Stimulated activated CD4-positive, alpha-beta T cell treated with anti-CD3 and anti-CD28 coated beads, Interleukin-1b, Interleukin-23, amount 100 ng/mL, for 24 hours (primary cell): ENCODE measurements at places on chromosomes 5 and 9.

DNA sequence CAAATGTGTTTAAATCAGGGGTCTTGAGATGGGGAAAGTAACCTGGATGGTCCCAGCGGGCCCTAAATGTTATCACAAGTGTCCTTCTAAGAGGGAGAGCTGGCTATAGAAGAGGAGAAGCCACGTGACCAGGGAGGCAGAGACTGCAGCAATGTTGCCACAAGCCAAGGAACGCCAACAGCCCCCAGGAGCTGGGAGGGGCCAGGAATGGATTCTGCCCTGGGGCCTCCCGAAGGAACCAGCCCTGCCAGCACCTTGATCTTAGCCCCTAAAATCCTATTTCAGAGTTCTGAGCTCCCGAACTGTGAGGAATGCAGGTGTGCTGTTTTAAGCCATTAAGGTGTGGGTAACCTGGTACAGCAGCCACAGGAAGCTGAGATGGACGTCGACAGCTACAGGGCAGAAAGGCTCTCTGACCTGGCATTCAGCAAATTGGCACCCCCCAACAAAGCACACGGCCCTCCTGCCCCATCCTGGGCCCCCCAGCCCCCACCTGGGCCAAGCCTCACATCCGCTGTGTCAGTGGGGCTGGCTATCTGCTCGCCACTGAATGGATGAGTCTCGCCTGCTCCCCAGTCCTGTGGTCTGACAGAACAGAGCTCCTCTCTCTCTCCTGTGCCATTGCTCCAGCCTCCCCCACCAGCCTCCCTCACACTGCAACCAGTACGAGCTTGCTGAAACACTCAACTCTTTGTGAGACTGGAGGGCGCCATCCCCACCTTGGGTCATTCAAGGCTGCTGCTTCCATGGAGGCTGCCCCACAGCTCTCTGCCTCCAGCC is 78.8 kb downstream of the ADAMTS2 start:
- no peak for DNase-seq

GRCh38 chr5:61357745-61358144 is 25.7 kb downstream of the ZSWIM6 start:
- DNase-seq = no peak

- DNase-seq = no peak
These were observed 206.8 kb upstream of the ATP10B start for GRCh38 chr5:161058781-161059180.

- DNase-seq = no peak
These were observed 84.9 kb downstream of the RALGPS1 start for GRCh38 chr9:126999315-127000068.

DNA sequence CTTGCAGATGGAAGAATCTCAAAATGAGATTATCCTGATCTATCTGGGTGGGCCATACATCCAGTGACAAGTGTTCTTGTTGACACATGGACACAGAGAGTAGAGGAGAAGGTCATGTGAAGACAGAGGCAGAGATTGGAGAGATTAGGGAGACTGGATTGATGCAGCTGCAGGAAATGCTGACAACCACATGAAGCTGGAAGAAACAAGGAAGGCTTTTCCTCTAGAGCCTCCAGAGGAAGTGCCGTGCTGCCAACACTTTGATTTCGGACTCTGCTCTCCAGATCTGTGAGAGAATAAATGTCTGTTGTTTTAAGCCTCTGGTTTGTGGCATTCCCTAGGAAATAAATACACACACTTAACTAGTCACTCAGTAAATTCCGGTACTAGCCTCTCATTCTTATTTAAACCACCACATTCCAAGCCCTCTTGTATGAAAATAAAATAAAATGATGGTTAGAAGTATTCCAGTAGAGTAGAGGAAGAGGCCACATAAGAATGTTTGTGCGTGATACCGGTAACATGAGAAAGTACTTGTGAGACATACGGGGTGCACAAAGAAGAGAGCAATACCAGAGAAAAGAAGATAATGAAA is 110.9 kb upstream of the DMAC1 start:
- no peak for DNase-seq

GRCh38 chr9:75063556-75064305 is 24.2 kb downstream of the NMRK1 start:
- DNase-seq = no peak

DNA sequence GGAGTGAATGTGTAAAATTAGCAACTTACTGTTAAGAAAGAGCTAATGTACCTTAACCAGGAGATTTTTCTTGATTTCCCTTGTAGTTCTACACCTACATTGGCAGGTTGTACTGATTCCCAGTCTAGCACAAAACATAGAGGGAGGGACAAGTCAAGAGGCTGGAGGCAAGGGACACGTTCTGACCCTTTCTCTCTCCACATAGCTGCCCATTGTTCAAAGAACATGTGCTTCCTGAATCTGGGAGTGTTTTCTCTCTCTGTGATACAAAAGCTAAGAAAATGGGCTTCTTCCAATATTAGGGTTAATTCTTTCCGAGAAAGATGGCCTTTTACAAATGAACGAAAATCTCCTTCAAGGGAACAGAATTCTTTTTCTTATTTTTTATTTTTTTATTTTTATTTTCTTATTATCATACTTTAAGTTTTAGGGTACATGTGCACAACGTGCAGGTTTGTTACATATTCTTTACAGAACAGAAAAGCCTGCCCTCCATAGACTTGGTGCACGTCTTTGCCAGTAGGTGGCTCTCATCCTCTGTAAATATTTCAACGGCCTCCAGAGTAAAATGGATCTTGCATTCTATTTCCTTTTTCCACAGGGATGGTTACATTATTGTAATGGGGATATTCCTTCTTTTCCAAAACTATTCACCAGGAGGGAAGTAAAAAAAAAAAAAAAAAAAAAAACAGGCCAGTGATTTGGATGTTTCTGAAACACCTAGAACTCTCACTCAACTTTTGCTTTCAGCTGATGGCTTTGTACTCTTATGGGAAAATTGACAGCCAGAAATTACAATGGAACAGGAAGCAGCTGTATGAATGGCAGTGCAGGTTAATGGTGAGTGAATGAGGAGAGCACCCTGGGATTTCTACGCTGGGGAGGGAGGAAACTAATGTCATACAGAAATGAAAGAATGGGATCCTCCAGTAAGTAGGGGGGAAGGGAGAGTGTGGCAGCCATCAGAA is 13.1 kb upstream of the IFNA5 start:
- DNase-seq = no peak

- DNase-seq = no peak
These were observed 40.2 kb downstream of the OSTF1 start for GRCh38 chr9:75128535-75128934.

DNA sequence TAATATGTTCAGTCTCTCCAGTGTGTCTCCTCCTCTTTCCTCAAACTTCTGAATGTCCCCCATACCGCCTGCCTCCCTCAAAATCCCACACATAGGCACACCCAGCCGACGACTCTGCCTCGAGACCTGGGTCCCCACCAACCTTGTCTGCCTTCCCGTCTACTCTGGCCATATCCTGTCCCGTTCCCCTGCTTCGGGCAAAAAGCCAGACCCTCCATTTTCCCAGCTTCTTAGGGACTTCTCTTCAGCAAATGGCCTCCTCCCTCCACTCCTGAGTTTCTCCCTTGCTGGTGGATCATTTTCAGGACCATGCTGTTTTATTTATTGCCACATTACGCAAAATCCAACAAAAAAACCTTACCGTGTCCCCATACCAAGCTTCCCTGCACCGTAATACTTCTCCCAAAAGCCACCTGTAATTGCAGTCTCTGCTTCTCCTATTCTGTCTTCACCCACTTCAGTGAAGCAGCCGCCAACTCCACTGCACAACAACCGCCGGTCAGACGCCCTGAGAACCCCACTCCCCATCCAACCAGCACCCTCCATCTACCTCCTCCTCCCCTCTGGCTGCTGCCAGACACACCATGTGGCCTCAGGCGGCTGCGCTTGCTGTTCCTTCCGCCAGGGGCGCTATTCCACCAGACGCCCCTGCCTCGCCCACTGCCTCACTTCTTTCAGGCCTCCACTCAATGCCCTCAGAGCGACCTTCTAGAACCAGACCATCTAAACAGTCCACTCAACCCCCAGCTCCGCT is 117.0 kb downstream of the TRPM6 start:
- DNase-seq = peak; percentile 20

DNA sequence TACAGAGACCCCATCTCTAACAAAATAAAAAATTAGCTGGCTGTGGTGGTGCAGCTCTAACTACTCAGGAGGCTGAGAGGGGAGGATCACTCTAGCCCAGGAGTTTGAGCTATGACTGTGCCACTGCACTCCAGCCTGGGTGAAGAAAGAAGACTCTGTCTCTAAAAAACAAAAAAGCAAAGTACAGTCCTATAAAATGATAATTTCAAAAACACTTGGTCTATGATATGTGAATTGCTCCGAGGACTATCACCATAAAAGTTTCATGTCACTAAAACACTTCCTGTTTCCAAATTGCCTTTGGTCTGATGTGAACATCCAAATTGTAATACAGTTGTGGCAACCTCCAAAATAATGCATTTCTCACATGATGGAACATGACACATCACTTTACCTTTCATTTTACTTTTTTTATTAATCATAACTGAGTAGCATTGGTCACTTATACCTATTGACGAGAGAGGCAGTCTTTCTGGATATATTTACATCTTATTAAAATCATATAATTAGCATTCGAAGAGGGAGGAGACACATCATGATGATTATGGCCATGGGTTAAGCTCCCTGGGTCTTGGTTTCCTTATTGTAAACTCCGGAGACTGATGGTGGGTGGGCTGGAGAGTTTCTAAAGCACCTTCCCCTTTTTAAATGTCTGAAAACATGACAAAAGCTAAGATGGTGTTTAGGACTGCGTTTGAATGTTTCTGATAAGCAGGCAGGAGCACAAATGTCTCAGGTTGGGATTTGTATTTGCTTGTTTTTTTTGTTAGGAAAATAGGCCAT is 25.8 kb upstream of the CD180 start:
- no peak for DNase-seq

DNA sequence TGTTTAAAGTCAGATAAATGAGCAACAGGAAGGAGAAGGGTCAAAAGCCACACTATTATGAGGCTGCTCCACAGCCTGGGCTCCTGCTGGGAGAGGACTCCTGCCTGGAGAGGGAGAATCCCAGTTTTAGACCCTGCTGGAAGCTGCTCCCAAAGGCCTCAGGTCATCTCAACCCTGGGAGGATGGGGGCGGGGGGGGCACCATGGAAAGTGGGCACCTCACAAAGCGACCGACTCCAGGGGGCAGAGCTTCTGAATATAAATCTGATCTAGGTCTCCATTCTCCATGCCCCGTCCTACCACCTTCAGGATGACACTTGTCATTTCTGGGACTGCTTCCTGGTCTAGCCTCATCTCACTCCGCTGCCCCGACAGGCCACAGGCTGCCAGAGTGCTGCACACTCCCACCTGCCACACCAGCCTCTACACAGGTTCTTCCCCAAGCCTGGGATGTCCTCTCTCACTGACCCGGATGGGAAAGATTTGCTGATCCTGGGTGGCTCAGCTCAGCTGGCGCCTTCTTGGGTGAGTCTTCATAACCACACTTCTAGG is 183.4 kb downstream of the GAPVD1 start:
- no peak for DNase-seq

DNA sequence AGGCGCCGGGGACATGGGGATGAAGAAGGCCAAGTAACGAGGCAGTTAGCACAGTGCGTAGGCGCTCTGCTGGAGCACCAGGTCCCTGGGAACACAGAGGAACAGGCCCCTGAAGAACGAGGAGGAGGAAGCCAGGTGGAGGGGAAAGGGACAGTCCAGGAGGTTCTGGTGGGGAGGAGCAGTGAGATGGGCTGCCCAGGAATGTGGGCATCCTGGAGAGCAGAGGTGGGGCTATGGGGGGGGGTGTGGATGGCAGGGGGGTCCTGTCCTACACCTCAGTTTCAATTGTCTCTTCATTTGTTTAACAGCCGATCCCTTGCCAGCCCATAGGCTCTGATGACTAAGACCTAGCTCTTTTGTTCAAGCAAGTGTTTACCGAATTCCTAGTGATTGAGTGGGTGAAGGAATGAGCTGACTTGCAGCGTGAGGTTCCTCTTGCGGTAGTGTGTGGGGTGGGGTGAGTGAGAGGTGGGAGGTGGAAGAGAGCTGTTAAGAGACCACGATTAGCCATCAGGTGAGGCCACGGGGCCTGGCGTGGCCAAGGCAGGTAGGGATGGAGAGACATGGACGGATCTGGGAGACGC is 8.4 kb upstream of the PHYHD1 start:
- DNase-seq = no peak

- no peak for DNase-seq
These were observed 286.9 kb downstream of the GADD45G start for GRCh38 chr9:89891591-89892304.

DNA sequence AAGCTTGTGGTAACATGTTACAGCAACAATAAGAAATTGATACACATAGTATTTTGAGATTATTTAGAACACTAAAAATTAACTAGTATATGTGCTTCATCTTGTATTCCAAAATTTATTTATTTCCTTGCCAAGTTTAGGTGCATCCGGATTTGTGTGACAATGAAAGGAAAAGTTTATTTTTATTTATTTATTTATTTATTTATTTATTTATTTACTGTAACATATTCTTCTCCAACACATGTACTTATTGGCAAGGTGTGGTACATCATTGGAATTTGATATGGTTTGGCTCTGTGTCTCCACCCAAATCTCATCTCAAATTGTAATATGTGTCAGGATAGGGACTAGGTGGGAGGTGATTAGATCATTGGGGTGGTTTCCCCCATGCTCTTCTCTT is 373.3 kb upstream of the EDIL3 start:
- no peak for DNase-seq

DNA sequence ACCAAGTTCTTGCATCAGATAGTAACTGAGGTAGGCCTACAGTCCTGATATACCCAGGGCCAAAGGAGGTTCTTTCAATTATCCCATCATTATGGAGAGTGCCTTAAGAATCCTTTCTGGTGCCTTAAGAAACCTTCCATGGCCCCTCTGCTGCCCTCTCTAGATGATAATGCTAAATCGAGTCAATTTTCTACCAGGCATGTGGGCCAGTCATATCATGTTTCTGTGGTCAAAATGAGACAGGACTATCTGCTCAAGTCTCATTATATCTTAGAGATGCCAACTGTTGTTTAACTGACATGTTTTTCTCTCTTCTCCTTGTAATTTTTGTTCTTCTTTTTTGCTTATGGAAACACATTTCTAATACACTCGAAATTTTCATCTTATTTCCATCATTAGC is 127.6 kb downstream of the EDIL3 start:
- DNase-seq = no peak

DNA sequence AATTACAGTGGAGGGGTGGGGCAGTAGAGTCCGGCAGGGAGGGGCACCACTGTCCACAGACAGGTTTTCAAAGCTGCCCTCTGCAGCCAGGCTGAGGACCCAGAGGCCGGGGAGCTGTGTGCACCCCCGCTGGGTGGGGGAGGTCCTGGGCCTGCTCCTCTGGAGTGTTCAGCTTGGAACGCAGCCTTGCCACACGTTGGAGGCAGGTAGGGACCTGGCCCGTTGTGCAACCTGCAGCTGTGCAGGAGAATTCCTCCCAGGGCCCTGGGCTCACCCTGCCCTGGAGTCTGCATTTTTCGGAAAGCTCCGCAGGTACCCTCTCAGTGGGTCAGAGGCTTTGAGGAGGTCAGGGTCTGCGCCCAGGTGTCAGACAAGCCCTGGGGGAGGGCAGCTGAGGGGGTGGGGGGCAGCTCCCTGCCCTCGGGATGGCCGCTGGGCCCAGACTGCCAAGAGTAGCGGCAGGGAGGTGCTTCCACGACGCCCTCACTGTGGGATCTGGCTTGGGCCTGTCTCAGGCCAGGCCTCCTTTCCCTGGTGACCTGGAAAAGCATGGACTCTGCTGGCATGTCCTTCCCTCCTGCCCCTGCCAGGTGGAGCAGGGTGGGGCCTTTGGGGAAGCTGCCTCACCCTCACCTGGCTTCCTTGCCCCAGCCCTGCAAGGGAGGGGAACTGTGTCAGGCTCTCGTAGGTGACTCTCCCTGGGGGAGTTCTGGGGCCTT is 29.5 kb downstream of the RXRA start:
- no peak for DNase-seq
